Esophagus squamous epithelium (tissue), 5 donors: ENCODE measurements at places on chromosomes 5 and 9.

DNA sequence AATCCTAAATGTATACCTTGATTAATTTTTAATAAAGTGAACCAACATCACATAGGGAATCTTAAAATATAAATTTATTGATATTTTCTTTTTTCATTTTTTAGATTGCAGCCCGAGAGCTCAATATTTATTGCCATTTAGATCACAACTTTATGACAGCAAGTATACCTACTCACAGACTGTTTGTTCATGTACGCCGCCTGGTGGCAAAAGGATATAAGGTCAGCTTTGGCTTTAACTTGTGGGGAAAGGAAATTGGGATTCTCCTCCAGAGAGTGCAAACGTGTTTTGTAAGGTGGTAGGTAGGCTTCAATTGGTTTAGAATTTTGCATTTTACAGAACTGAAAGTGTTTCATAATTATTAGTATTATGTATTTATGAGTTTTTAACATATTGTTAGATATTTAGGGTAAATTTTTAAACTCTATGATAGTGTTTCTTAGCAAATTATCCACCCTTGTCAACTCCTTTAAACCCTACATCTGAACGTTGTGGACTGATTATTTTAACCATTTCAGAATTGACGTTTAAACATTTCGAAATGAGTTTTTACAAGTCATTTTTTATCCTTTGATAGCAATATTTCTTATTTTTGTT lies 17.5 kb upstream of the DHFR start:
- no peak for DNase-seq

GRCh38 chr9:84330246-84330645 lies 10.3 kb downstream of the SLC28A3 start:
- no peak for DNase-seq

DNA sequence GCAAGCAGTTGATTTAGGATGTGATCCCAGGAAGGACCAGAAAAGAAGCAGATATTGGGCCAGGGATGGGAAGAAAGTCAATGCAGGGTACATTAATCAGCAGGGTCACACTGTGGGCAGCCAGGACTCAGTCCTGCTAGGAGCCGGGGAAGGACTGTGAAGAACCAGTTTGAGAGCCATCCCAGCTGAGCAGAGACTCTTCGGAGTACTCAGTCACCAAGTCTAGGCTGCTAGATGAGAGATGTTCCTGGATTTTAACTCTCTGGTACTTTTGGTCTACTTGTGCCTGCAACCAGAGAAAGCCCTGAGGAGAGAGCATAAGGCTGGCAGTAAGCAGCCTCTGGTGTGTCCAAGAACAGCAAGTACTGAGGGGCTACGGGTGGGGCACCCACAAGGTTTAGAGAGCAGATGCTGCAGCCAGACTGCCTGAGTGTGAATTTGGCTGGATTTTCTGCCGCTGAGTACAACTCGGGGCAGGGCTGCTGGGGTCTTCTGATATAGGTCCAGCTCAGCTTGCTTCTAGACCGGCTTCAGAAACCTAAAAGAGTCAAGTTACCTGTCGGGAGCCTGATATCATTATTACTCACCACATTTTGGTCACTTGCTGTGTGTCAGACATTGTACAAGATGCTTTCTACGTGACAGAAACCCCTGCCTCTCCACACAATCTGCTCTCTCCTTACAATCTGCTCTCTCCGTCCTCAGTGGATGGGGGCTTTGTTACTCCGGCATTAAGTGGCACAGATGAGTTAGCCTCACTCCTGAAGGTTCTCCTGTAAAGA lies 250.2 kb upstream of the GAS1 start:
- no peak for DNase-seq

DNA sequence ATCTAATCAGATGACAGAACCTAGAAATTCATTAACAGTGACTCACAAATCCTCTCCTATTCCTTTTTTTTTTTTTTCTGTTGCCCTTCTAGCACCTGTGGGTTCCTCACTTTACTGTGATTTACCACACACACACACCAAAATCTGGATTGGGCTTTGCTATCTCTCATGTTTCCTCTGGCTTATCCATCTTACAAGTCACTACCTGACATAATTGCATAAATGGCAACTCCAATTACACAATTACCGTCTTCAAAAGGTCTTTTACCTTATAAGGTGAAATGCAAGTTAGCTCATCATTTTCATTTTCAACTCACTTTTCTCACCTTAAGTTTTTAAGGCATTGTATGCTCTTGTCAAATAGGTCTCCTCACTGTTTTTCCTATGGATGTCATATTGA lies 426.3 kb upstream of the MEF2C start:
- no peak for DNase-seq
